Adipose tissue (tissue), 3 donors: ENCODE measurements at places on chromosomes 5 and 9. TPM values are rescaled to one million over a fixed set of nuclear protein-coding genes. Genes with fewer than 3 reads are reported as not detected.

Gene C1QTNF2
- 0.67 TPM for polyA plus RNA-seq

Gene LRRC26
- not detected for polyA plus RNA-seq

Gene AGXT2
- polyA plus RNA-seq = not detected

Gene PCDHA1
- polyA plus RNA-seq = 0.03 TPM

Gene TMEM171
- 0.52 TPM for polyA plus RNA-seq

Gene AQP7
- polyA plus RNA-seq = 258 TPM

Gene KIAA0825
- polyA plus RNA-seq = 0.33 TPM

Gene PCDHB9
- 0.88 TPM for polyA plus RNA-seq

Gene CFAP90
- not detected for polyA plus RNA-seq

Gene TAF1L
- polyA plus RNA-seq = not detected

Gene ADAMTS2
- polyA plus RNA-seq = 14.6 TPM

Gene CEL
- 9,324 TPM for polyA plus RNA-seq

Gene SMIM33
- not detected for polyA plus RNA-seq

Gene C5orf52
- not detected for polyA plus RNA-seq
